ENCODE measurements at places on chromosomes 7 and 10. TPM values are rescaled to one million over a fixed set of nuclear protein-coding genes. Genes with fewer than 3 reads are reported as not detected.

Gene FAM25A
- not detected for total RNA-seq

Gene JMJD1C
- total RNA-seq, result 208 TPM

Gene UCN3
- total RNA-seq, result not detected

Gene CPED1
- 0.96 TPM for total RNA-seq

Gene CFAP43
- total RNA-seq, result not detected

Gene SLC39A12
- total RNA-seq, result not detected

Gene EBLN1
- not detected for total RNA-seq

Gene ANKRD61
- not detected for total RNA-seq

Gene NRF1
- 39.8 TPM for total RNA-seq

All from natural killer cell (primary cell).